CD4-positive, alpha-beta memory T cell (primary cell): ENCODE measurements at places on chromosomes 3 and 15. TPM values are rescaled to one million over a fixed set of nuclear protein-coding genes. Genes with fewer than 3 reads are reported as not detected.

DNA sequence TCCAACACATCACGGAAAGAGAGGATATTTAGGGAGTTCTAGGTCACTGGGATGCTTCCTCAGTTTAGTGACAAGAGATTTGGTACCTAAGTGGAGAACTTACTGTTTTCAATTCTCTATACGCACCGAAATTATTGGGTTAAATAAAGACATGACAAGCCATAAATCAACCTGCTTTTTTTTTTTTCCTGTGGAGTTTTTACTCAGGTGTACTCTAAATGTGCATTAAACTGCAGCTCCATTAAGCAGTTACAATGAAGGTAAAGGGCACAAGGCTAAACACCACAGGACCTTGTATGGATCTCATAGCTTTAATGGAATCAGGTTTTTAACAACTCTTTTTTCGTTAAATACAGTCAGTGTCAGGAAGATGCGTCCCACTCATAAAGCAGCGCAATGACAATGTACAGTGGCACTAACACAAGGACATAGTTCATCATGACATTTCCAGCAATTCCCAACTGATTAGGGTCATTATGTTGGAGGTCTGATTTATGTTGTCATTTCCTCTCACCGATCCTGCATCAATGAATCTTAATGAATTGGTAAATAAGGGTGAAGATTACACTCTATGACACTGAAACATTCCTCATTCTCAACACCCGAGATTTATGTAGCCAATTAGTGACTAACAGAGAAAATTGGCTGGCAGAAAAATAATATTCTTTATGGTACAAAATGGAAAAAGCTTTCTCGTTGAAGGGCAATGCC is 355.2 kb downstream of the FOXP1 start:
- no peak for DNase-seq

- DNase-seq = no peak
Measured at GRCh38 chr3:182683858-182684257, 109.4 kb upstream of the ATP11B start.

- peak; percentile 0 for DNase-seq
Measured at GRCh38 chr3:124217542-124217941, 225.6 kb upstream of the ROPN1 start.

TICRR gene
- 0.12 TPM for total RNA-seq

GOLGA8R gene
- total RNA-seq = 4.6 TPM
